NCI-H1694 (cell line): ENCODE measurements at places on chromosomes 3 and 15.

DNA sequence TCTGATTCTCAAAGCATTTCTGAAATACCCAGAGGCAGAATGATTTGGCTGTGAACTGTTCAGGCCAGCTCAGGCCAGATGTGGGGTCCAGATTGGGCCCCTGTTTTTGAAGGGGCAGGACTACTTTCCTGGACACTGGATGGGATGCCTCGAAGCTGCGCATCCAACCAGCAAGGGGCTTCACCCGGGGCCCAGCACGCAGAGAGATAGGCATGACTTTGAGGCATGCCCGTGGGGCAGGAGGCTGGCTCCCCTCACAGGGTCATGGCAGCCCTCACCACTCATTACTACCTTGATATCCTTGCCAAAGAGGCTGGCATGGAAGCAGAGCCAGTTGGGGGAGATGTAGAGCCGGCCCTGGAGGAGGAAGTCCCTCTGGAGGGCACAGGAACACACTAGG, 30.1 kb downstream of the GRAMD2A start:
- no peak for DNase-seq

DNA sequence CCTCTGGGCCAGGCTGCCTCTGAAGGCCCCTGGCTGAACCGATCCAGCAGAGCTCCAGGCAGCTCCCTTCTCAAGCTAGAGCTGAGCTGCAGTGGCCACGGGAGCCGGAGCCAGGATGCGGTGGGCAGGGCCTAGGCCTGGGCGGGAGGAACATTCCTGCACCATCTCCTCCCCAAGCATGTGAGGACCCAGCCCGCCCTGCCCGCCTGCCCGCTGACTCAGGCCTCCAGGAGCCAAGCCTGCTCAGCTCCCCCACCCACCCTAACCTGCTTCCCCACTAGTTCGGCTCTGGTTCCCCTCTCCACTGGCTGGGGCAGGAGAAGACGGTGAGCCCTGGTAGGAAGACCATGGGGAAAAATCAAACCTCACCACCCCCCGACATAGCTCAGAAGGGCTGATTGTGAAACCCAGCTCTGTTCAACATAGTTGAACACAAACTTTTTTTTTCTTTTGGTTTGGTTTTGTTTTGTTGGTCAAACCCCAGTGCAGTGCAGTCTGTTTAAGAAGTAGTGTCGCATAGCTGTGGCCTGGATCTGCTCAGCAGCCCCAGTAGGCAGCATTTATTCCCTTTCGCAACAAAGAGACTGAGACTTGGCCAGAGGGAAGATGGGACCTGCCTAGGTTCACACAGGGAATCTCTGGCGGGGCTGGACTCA, 13.5 kb downstream of the SNX33 start:
- DNase-seq, result no peak

DNA sequence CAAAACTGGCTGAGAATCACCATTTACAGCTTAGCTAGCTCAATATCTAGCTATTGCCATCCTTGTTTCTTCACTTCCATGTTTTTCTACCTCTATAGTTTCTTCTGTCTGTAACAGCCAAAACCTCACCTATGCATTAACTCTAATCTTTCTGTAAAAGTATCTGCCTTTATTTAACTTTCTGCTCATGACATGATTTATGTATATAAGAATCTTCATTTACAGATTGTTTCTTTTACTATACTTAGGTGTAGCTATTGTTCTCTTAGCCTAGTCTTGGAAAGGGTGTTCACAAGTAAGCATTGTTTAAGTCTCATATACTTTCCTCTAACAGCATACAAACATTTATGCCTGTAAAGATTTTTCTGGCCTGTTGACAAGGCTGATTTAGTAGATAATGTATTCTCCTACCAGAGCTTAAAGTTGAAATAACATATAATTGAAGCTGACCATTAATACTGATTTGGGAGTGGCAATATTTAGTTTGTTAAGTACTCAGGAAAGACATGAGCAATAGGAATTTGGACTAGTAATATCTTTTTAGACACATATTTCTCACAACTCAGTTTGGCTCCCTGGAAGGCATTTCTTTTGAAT, 9.4 kb downstream of the FILIP1L start:
- no peak for DNase-seq

DNA sequence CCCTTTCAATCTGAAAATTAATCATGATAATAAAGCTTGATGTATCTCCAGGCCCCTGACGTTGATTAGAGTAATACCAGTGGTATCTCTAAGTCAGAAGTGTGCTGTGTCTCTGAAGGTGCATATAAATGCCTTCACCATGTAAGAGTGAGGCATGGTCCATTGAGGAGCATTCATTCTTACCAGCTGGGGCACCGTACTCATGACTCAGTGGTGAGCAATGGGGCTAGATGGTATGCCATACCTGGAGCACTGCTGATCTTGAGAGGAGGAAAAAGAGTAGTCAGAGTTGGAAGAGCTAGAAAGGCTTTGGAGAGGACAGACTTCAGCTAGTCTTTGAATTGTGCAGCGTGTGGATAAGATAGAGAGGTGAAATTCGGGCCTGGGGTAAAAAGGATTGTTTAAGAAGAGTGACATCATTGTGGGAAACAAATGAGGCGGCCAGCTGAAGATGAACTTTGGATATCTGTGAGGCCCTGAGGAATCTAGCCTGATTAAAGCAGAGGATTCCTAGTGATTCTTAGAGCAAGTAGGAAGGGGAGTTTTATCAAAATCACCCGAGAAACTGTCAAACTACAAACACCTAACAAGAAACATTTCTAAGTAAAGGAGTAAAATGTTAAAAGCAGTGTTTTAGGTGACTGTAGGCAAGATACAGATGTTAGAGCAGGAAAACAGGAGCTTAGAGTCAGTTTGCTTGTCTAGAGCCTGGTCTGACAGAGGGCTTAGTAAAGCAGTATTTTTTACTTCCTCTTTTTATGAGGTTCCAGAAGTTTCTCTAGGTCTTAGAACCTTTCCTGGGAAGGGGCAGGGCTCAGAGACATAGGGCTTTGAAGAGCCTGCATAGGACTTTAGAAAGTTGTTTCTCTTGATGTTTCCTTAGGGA, 13.6 kb downstream of the TMOD3 start:
- no peak for DNase-seq

DNA sequence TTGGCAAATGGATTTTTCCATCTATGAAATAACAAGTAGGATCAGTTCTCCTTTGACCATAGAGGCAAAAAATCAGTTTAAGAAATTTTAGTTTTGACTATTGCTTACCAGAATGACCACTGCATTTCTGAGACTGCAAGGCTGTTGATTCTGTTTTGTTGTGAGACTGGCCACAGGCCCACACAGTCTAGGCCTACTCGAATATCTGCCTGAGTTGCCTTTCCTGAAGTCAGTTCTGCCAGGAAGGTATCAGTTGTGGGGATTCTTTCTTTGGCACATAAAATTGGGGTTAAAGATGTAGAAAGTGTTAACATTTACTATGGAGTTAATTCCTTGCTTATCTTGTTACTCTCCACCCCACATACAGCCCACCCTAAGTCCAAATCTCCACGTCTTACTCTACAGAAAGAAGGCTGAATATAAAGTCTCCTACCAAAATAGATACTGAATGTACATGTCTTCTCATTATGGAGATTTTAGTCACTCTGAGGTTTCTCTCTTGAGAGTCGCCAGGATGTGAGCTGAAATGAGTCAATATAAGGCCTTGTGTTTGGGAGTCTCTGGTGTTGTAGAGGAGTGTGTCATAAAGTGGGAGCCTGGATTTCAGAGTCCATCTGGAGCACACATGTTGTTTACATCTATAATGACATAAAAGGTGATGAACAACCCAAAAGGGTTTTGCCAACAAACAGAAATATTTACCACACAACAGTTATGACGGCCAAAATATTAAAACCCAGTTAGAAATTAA, 45.0 kb upstream of the WWTR1 start:
- DNase-seq, result no peak

- DNase-seq, result no peak
Observed at GRCh38 chr3:117880638-117881037, 1154.0 kb downstream of the IGSF11 start.

DNA sequence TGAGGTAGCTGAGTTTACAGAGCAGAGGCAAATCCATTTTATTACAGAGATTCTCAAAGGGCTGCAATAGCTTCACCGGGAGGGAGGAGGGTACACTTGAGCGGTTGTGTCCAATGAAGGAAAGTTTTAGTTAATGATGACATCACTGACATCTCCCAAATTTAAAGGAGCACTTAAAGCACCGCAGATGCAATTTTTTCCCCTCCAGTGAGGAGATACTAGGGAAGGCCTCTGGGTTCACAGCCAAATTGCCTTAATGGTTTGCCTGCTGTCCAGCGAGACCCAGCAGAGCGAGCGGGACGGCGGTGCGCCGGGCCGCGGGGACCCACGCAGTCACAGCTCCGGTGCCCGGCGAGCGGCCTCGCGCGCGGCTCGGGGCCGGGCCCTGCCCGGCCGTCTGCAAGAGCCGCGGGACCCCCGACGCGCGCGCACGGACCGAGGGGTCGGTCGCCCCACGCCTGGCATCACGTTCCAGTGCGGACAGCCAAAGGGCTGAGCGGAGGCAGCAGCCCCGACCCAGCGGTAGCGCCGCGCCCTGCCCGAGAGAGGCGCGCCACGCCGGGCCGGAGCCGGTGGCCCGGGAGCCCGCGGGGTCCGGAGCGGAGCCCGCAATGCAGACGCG, 160.5 kb upstream of the CHRNA7 start:
- no peak for DNase-seq

GRCh38 chr3:182214416-182214815, 502.7 kb downstream of the SOX2 start:
- no peak for DNase-seq

- DNase-seq, result no peak
Observed at GRCh38 chr15:62953496-62954045, 89.0 kb upstream of the TPM1 start.

DNA sequence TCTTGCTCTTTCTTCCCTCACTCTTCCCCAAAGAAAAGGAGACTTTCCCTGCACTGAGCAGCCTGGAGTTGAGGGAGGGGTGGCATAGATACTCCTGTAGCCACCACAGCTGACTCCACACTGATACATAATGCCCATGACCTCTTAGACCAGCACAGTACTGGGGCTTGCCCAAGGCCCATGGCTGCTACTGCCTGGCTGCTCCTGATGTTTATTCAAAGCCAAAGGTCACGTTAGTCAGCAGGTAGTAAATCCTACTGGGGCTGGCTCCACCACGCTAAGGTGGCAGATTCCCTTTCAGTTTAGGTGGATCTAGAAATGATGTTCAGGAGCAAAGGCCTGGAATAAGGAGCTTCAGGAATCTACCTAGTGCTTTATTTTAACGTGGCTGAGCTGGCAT, 212.7 kb downstream of the C3orf38 start:
- DNase-seq, result no peak

DNA sequence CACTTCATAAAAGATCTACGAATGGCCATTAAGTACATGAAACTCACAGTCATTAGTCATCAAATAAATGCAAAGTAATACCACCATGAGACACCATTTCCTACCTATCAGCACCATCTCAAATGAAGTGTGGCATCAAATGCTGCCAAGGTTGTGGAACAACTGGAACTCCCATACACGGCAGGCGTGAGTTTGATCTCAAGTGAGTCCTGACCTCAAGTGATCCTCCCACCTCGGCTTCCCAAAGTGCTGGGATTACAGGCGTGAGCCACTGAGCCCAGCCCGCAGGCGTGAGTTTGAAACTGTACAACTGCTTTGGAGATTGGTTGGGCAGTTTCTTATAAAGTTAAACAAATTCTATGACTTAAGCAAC, 28.8 kb upstream of the HDAC11 start:
- DNase-seq, result no peak

GRCh38 chr15:65418596-65418995, 4.2 kb downstream of the IGDCC4 start:
- no peak for DNase-seq

GRCh38 chr3:43014241-43014640, 35.1 kb downstream of the GASK1A start:
- no peak for DNase-seq

GRCh38 chr3:61200270-61200669, 51.0 kb downstream of the FHIT start:
- DNase-seq, result no peak

DNA sequence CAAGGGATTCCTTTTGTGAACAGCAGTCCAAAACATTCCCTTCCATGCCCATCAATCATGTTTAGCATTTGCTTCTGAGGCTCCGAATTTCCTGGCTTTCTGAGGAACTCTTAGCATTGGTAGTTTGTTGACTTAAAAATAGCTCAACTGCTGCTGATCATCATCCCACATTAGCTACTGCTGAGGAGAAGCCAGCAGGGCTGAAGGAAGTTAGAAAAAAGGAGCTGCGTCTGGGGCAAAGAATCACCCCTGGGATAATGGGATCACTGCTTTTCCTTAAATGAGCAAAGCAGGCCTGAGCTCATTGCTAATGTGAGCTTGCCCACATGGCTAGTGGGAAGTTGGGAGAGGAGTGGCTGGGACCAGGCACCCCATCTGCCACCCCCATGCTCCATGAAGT, 39.8 kb downstream of the CYP19A1 start:
- no peak for DNase-seq

GRCh38 chr3:14522129-14522691, 17.9 kb downstream of the GRIP2 start:
- no peak for DNase-seq

- DNase-seq, result no peak
Observed at GRCh38 chr3:49296781-49297411, 19.9 kb upstream of the C3orf62 start.

DNA sequence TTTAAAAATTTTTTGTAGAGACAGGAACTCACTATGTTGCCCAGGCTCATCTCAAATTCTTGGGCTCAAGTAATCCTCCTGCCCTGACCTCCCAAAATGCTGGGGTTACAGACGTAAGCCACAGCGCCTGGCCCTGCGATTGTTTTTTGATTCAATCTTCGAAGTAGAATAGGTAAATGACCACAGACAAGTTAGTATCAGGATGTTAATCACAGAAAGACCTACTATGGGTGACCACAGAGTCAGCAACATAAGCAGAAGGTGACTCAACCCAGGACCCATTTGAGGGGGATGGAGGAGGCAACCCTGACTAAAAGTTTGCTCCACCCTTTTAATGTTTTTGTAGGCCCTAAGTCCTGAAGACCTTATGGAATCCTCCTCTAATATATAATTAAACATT, 10.0 kb upstream of the USP3 start:
- DNase-seq, result no peak

GRCh38 chr15:62618432-62618831, 424.1 kb upstream of the TPM1 start:
- no peak for DNase-seq

DNA sequence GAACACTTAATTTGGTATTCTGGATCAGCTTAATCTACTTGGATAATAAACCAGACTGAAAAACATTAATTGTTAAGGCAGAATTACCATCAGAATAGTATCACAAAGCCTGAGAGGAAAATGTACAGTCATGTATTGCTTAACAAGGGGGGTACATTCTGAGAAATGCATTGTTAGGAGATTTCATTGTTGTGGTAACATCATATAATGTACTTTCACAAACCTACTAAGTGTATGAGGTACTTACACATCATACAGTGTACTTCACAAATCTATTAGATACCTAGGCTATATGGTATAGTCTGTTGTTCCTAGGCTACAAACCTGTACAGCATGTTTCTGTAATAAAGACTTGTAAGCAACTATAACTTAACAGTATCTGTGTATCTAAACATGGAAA, 68.2 kb downstream of the NBEAL2 start:
- DNase-seq, result no peak
